ENCODE measurements at places on chromosomes 4 and X.

DNA sequence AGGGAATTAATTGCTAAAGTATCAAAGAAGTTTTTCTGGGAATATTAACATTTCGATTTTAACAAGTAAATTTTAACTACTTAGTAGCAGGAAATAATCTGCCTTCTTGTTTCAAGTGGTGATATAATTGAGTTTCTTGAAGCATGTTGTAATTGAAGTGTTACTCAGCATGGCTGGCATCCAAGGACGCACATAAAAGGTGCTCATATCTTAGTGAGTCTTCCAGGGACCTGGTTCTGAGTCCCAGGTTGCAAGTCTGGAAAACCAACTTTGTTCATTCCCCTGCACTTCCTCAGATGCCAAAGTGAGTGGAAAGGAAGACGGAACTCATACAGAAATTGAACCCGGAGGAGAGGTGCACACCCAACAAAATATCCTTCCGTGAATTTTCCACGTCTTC lies 399.6 kb downstream of the NLGN4X start:
- DNase-seq = no peak

- no peak for DNase-seq
These were observed 133.3 kb upstream of the PCDH7 start for GRCh38 chr4:30586850-30587249.

DNA sequence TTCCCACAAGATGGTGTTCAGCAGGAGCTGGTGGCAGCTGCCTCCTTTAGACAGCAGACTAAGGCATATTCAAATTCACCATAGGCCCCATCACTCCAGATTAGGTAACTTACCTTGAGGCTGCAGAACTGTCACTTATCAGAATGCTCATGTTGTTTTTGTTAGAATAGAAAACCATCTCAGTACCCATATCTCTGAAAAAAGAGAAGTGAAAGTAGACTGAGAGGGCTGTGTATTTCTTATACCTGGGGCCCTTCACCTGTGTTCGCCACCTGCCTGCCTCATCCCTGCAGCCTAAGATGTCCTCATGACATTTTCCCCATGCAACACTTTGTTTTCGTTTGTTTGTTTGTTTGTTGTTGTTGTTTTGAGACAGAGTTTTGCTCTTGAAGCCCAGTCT lies 32.9 kb upstream of the SPRY1 start:
- no peak for DNase-seq

DNA sequence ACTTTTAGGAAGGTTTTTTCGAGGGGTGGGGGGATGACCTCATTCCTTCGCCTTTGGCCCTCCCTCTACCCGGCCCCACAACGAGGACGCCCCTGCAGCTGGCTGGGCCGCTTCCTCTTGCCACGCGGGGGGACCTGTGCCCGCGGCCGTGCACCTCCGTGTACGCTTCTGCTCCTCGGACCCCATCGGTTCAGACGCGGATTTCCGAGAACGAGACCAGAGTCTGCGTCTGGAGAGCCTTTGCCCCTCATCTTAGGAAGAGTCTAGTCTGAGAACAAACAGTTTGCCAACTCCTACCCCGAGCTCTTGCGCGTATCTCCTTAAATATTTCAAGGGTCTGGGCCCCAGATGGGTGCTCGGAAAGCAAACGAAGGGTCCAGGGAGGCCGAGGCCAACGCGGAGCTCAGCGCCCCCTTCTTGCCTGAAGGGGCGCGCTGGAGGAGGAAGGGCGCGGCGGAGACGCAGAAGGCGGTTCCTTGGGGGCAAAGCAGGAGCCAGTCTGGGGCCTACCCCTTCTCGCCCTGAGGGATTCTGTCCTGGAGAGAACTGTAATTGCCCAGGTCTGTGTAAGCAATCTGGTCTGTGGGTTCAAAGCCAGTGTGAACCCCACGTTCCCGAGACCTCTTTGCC lies 3.9 kb upstream of the SFRP2 start:
- peak; percentile 47 for DNase-seq

GRCh38 chr4:67207941-67208441 lies 337.3 kb downstream of the CENPC start:
- no peak for DNase-seq

- no peak for DNase-seq
These were observed 63.8 kb upstream of the STS start for GRCh38 chrX:7083468-7084396.

- DNase-seq = no peak
These were observed 33.9 kb downstream of the PRDM8 start for GRCh38 chr4:80231180-80231579.

- DNase-seq = no peak
These were observed 78.8 kb upstream of the PACRGL start for GRCh38 chr4:20621476-20621875.

GRCh38 chr4:184924516-184924915 lies 93.8 kb upstream of the HELT start:
- DNase-seq = no peak

DNA sequence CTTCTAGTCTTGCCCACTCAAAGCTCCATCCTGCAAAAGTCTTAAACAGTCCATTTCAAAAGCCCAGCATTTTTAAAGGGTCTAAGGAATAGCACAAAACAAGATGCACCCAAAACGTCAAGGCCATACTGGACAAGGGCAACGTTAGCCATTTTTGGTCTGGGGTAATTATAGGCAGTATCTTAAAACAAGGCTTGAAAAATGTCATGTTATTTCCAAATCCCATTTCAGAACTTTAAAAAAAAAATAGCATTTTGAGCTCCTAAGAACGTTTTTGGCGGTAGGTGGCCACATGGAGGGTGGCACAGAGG lies 584 bp upstream of the TMEM165 start:
- no peak for DNase-seq

DNA sequence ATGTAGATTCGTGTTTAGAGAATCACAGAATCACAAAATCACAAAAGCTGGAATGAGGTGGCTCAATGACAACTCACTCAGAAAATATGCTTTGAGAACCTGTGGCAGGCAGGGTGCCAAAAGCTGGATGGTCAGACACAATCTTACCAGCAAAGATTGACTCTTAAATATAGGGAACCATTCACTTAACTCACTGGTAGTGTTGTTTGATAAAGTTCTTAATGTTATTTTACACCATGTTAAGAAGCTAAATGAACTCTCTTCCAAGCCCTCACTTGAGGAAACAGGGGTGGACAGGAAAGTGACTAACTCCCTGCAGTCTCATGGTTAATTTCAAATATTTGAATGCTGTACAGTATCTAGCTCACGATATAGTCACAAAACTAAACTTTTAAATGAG lies 5.7 kb upstream of the SCOC start:
- DNase-seq = no peak

DNA sequence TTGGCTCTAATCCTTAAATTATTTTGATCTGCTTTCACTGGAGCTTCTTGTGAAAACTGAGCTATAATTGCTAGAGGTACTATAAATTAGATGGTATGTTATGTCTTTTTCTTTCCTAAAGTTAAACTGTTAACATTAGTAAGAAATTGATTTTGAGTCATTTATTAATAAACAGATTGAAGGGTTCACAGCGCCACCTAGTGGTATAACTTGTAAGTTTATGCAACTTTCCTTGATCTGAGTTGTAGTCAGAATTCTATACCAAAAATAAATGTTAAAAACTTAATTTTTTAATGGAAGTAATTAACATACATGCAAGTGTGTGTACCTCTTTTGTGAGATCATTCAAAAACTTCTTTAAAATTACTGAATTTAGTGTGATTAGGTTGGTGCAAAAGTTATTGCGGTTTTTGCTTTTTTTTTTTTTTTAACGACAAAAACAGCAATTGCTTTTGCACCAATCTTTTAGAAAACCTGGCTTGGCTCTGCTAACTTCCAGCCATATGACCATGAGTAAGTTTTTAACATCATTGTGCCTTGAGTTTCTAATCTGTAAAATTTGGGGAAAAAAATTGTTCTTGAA lies 151.5 kb downstream of the CENPC start:
- peak; percentile 44 for DNase-seq

DNA sequence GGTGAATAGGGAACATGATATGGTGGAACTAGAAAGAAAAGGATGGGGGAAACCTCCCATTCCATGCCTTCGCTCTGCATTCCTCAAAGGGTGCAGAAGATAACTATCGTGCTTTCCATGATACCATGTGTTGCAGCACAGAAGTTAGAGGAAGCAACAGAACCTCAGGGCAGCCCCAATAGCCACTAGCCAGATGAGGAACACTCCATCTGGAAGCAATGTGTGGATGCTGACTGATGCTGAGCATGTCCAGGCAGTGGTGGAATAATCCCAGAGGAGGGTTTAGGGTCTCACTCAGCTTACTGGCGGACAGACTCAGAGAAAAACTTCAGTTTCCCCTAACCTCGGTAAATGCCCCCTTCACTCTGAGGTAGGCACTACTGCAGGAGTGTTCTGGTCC lies 7.5 kb downstream of the SMIM10 start:
- DNase-seq = no peak

GRCh38 chr4:7333801-7334421 lies 100.8 kb downstream of the PSAPL1 start:
- DNase-seq = peak; percentile 61

DNA sequence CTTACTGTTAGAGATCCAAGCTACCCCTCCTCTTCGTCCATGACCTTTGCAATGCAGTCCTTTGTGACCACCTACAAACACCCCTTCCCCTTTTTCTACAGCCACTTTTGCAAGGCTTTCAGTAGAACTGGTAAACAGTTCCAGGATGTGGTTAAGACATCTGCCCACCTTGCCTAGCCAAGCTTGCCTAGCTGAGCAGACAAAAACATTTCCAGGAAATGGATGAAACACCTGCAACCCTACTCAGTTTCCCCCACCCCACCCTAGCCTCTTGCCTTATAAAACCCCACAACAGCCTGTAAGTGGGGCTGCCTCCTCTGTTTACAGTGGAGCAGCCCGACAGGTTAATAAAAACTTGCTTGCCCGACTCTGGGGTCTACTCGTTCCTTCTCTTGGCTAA lies 133.8 kb downstream of the ZC4H2 start:
- DNase-seq = no peak

GRCh38 chr4:8840816-8841455 lies 30.7 kb downstream of the HMX1 start:
- DNase-seq = peak; percentile 7

DNA sequence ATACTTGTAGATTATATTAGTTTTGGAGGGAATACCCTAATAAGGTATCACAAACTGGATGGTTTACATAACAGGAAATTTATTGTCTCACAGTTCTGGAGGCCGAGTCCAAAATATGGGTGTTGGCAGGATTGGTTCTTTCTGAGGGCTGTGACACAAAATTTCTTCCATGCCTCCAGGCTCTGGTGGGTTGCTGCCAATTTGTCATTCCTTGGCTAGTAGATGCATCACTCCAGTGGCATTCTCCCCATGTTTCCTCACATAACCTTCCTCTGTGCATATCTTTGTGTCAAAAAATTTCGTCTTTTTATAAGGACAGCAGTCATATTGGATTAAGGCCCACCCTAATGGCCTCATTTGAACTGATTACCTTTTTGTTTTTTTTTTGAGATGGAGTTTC lies 49.3 kb downstream of the APELA start:
- DNase-seq = no peak

DNA sequence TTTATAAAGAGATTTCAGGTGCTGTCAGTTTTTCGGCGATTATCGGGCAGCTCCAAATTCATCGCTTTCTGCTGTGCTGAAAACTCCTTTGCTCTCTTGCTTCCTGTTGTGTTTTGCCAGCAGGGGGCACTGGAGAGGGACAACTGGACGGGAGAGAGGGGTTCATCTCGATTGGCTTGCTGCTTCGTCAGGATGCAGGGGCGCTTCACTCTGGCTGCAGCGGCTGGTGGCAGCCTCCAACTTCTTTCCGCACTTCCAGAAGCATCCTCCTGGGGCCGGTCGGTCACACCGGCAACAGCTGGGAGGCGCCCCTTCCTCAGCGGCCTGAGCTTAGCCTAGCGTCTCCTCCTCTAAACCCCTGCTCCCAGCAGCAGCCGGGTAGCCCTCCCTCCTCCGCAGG lies 29.5 kb downstream of the MSL3 start:
- peak; percentile 60 for DNase-seq

DNA sequence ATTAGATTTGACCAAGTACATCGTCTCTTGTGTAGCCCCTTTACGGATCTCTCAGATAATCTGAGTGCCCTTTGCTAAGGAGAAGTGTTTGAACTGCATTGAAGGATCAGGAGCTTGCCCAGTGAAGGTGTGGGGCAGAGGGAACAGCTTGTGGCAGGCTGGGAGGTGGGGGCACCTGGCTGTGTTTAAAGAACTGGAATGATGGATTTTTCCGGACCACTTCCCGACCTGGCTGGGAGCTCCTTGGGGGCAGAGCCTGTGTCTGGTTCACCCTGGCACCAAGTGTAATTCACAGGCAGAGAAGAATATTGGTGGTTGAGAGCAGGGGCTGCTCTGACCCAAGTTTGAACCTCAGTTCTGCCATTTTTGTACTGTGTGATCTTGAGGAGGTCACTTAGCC lies 18.5 kb downstream of the TBC1D14 start:
- no peak for DNase-seq

- no peak for DNase-seq
These were observed 888.2 kb downstream of the RAB28 start for GRCh38 chr4:12595986-12596385.

GRCh38 chrX:124337916-124338315 lies 5.5 kb downstream of the TEX13D start:
- DNase-seq = no peak

DNA sequence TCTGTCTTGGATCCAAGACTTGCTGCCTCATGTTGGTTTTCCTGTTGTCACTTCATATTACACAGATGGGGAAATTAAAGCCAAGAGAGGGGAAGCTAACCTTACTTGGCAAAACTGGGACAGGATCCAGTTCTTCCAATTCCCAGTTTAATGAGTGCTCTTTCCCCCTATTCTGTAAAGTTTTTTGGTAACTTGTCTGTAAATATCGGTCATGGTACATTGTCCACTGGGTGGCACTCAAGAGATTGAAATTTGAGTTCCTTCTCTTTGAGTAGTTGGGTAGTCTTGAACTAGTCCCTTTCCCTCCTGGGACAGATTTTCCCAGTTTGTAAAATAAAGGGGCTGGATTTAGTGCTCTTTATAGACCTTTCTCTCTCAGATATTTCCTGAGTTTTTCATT lies 12.4 kb upstream of the EOLA2 start:
- DNase-seq = peak; percentile 67

DNA sequence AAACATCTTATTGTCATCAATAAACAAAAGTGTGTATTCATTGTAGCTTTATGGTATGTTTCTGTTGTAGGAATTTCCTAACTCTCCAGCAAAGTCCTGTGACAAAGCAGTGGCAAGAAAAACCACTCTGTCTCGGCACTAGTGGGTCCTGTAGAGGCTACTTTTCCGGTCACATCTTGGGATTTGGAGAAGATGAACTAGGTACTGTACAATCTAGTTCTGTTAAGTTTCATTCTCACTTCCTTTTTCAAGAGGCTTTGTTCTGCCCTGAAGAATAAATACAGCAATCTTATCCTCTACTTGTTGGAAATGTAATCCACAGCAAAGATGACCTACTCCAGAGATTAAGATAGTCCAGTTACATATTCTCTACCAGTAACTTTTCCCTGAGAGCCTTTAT lies 69.3 kb downstream of the HHIP start:
- DNase-seq = no peak

DNA sequence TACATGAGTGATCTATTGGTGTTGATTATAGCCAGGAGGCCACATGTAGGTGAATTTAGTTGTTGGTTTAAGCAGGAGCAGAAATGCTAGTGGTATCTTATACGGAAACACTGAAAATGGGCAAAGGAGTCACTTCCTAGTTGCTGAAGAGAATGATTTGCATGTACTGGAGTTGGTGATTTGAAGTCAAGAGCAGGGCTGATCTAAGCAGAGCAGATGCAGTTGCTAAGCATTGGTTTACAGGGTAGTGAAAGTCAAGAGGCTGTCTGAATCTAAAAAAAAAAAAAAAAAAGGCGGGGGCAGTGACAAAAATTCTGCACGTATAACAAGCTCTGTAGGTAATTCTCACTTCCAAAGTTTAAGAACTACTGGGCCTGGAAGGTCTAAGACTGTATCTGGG lies 90.4 kb upstream of the HPRT1 start:
- no peak for DNase-seq

- DNase-seq = peak; percentile 64
These were observed 46.9 kb upstream of the MSANTD1 start for GRCh38 chr4:3201718-3202702.

Data from lung (tissue), 17 donors.